ENCODE measurements at places on chromosomes 11 and 22. TPM values are rescaled to one million over a fixed set of nuclear protein-coding genes. Genes with fewer than 3 reads are reported as not detected.

Gene UCP2
- 3.7 TPM for total RNA-seq

Gene DDX10
- 48.9 TPM for total RNA-seq

Gene POU2AF2
- total RNA-seq, result not detected

Gene FXYD2
- total RNA-seq, result 0.64 TPM

Gene NCAM1
- 4.2 TPM for total RNA-seq

Gene OR10AG1
- total RNA-seq, result not detected

Gene RAB3IL1
- total RNA-seq, result 1.9 TPM

Gene CABP4
- total RNA-seq, result 0.89 TPM

Gene RTN4RL2
- 0.13 TPM for total RNA-seq

Gene ZNF280A
- total RNA-seq, result under 0.01 TPM

Gene WNT11
- total RNA-seq, result 0.13 TPM

Gene CTSC
- 46.0 TPM for total RNA-seq

Gene KDM4D
- total RNA-seq, result 0.39 TPM

Gene ACR
- under 0.01 TPM for total RNA-seq

Gene CYP2R1
- total RNA-seq, result 6.8 TPM

Gene IL18
- not detected for total RNA-seq

Gene ANGPTL5
- total RNA-seq, result not detected

Gene BRSK2
- 0.38 TPM for total RNA-seq

Gene SYT7
- total RNA-seq, result 0.39 TPM

Gene SERPIND1
- not detected for total RNA-seq

Gene BCO2
- 0.63 TPM for total RNA-seq

Gene P2RY2
- total RNA-seq, result 0.64 TPM

Gene LINC01488
- total RNA-seq, result not detected

Gene VSIG10L2
- not detected for total RNA-seq

Gene MMP10
- total RNA-seq, result 3.5 TPM

Gene OR8B3
- not detected for total RNA-seq

Measured in dermis microvascular lymphatic vessel endothelial cell (primary cell).